NCI-H1105 (cell line): ENCODE measurements at places on chromosomes 2 and 18.

GRCh38 chr2:237723602-237724001 lies 75.0 kb upstream of the RBM44 start:
- DNase-seq, result no peak

DNA sequence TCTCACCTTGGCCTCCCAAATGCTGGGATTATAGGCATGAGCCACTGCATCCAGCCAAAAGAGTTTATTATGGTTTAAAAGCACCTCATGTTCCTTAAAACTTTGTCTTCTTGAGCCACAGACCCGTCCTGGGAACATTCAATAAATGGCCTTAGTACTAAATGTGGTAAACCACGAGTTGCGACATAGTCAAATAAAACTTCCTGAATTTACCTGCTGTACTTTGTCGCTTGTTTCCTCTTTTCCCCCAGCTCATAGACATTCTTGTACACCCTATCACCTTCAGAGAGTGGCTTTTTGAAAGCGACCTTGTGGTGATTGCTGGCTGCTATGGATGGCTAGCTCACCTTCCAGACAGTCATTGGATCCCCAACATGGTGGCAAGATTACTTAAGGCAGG lies 310.4 kb downstream of the LRRTM1 start:
- no peak for DNase-seq

DNA sequence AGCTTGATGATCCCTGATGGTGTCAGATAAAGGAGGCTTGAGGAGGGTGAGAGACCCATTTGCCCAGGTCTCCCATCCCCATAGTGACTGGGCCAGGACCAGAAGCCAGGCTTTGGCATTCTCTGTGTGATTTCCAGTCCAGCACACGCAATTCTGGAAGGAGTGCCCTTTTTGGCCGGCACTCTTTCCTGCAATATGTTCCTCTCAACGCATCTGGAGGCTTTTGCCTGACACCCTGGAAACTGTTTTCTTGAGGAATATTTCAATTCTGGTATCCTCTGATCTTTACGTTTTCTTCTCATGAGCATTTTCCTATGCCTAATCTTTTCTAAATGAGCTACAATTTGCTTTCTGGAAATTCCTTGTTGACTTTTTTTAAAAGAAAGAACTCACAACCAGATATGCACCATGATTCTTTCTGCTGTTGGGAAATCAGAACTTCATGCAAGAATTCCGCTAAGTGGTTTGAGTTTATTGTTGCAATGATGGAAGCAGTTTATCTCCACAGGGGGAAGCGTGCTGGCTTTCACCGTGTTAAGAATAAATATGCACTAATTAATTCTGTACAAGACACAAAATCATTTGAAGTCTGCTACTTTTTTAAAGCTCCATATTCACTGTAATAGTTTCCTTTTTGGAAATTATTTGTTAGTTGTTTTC lies 143.7 kb downstream of the NAPG start:
- no peak for DNase-seq

DNA sequence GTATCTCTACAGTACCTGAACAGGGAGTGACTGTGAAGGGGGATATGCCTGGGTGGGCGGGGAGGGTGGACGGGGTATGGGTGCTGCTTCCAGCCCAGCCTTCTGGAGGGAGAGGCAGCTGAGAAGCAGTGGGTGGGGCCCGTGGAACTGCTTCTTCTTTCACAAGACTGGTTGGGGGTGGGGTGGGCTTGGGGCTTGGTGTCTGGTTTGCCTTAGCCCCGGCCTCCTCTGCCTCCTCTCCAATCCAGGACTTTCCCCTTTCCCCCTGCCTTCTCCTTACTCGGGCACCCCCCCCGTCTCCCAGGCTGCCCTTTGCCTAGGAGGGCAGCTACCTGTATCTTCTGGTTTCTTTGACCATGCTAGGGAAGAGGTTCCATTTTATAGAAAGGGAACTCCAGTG lies 233.4 kb downstream of the DYSF start:
- no peak for DNase-seq

GRCh38 chr2:165002638-165003037 lies 47.3 kb upstream of the SLC38A11 start:
- DNase-seq, result no peak

- DNase-seq, result no peak
Observed at GRCh38 chr2:124836416-124836815, 811.3 kb downstream of the CNTNAP5 start.

DNA sequence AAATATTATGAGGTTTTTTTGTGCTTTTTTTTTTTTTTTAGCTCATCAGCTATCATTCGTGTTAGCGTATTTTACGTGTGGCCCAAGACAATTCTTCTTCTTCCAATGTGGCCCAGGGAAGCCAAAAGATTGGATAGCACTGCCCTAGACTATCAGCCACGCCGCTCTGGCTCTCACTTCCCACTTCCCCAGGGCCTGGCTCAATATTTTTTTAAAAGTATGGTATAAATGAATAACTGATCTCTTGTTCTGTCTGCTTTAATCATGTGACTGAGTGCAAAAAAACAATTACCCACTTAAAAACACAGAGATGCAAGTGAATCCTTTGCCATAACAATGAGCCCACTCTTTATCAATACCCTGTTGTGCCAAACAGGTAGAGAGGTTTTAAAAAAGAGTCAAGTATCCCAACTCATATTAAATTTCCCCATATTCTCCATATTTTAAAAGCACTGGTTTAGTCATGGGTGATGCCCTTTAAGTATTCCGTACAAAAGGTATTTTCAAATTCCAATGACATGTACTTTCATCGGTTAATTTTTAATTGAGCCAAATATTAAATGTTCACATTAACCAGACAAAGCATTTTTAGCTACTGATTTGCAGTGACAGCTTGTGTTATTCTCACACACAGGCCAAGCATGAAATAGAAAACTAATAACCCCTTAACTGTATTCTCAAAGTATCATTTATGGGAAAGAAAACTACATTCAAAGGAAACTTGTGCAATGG lies 12.6 kb downstream of the BCL2 start:
- no peak for DNase-seq

DNA sequence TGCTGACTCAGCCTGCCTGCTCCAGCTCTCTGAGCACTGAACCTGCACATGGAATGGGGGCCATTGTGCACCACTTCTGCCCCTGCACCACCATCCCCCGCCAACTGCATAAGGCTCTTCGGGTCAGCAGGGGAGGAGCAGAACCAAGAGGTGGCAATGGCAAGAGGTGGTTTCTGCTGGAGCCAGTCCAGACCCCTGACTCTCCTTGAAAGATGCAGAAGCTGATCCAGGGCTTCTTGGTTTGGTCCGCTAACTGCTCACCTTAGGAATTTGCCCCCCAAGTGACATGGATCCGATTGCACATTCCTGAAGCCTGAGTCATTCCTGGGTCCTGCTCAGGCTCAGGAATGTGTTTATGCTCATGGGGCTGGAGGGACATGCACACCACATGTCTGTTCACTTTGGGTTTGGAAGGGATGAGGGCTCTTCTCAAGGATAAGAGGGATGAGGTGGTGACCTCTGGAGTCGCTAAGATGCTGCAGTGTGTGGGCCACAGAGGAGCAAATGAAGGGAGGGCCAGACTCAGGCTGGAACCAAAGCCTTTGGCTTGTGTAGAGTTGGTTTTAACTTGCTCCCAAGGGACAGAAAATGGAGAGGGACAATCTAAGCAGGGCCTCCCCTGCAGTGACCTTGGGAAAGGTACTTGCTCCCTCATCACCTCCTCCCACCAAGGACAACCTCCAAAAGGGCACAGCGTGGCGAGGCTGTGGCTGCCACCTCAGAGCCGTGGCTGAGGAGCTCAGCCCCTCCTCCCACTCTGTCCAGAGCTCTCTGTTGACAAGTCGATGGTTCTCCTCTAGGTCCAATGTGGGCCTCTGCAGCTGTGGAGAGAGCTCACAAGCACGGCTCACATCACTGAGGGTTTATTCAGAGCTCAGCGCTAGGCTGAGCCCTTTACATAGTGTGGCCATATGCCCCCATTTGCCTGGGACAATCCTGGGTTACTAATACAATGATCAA lies 66.2 kb downstream of the HS1BP3 start:
- no peak for DNase-seq

DNA sequence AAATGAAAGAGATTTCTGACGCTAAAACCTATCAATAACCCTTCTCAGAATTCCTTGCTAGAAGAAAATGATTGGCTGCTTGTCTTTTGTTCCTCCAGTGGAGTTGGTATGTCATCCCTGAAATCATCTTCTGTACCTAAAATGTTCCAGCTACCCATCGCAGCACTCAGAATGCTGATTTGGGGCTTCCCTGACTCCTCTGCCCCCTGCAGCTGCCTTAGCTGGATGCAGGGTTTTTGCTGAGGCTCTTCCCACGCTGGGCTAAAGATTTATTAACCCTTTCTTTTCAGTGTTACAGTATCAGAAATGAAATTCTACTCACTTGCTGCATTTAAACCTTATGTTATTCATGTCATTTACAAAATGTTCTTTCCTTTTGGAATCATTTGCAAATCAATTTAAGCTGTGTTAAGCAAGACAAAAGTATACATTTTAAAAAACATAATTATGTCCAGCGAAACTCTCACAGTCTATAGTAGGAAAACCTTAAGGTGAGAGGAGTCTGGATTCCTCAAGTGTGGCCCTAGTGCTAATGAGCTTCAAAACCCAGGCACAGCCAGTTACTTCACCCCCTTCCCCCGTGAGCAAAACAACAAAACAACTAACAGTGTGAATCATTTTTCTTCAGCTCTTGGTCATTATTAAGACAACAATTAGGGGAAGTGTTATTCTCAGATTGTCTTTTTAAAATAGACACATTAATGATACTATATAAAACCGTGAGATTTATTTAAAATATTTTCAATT lies 32.8 kb downstream of the PKP4 start:
- DNase-seq, result no peak

DNA sequence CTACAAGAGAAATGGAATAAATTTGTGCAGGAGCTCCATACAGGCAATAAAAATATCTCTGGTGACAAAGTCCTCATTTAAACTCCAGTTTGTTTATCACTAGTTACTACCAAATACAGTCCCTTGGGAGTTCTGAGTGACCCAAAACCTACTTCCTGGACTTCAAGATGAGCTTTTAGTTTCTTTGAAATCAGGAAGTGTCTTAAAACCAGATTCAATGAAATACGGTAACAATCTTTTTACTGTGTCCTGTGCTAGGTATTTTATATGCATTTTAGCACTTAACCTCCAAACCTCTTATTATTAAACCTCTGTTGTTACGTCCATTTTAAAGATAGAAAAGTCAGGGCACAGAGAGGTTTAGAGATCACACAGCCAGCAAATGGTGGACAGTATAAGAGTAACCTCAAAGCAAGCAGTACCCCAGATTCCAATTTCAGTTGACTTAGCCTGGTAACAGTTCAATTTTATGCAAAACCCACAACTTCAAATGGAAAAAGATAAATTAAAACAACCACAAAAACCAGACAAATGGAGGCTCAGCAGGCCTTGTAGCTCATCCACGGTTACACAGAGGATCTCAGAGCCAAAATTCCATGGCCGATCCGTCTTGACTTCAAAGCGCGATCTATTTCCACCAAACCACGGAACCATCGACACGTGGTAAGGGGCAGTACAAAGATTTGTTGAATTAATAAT lies 1.3 kb upstream of the KCMF1 start:
- DNase-seq, result no peak

- no peak for DNase-seq
Observed at GRCh38 chr2:29293830-29294438, 178.7 kb downstream of the CLIP4 start.

GRCh38 chr2:133680343-133681049 lies 112.2 kb upstream of the NCKAP5 start:
- no peak for DNase-seq

DNA sequence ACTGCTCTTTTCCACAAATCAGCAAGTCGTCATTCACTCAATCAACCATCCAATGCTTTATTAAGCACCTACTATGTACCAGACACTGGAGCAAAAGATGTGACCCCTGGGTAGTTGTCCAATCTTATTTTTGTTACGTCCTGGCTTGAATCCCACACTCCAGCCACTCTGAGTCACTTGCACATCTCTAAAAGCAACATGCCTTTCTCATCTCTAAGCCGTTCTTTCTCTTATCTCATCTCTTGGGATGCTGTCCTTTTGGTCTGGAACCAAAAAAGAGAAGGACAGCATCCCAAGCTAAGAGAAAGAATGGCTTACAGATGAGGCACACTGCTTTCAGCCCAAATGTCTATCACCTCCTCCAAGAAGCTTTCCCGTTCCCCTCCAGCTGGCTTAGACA lies 58.8 kb downstream of the RNF152 start:
- no peak for DNase-seq

DNA sequence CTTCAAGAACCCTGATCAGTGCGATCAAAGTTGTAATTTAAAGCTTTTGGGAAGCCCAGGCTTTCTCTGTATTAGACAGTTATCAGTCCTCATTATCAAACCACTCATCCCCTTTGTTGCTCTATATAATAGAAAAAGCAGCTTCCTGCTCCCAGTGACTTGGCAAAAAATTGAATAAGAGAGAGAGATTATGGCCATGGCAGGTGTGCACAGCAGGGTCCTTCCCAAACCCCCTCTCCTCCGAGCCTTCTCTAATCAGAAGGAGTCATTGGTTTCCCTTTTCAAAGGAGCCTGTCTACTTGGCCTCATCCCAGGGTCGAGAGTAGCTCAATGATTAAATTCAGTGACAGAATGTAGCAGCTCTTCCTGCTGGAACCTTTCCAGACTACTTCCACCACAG lies 81.5 kb downstream of the SEMA4F start:
- peak; percentile 75 for DNase-seq

DNA sequence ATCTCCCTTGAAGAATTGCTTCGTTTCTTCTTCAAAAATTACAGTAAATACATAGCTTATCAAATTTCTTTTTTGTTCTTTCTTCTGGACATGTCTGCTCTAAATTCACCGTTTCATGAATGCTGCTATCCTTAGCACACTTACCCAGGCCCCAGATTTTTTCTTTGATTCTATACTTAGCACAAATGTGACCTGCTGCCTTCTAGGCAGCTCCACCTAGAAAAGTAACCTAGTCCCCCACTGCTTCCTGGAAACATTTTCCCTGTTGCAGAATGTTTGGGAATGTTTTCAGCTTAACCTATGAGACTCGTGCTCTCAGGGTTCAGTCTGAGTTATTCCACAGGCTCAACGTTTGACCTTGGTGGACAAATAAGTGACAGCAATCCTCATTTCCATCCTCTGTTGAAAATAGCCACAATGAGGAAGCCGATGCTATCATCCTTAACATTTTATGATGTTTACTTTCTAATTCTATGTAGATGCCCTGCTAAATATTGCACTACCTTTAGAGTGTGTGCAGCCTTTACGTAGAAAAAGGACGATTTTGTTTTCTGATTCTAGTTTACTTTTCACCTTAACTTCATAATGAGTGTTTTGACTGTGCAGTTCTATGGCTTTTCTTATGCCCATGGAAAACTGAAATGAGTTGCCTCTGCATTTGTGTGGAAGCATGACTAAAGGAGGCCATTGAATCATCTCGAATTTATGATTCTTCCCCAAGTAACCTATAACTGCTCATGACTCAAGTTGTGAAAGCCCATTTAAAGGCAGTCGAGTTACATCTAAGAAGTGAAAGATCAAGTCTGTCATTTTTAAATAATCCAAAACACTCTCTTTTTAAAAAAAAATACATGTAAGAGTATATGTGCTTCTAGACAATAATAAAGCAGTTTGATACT lies 47.7 kb downstream of the TMEM182 start:
- DNase-seq, result no peak

- no peak for DNase-seq
Observed at GRCh38 chr2:30894498-30895119, 87.4 kb upstream of the CAPN13 start.

GRCh38 chr2:182904844-182905243 lies 38.4 kb upstream of the FRZB start:
- DNase-seq, result no peak

- DNase-seq, result no peak
Observed at GRCh38 chr2:6657136-6657535, 208.6 kb downstream of the CMPK2 start.

- no peak for DNase-seq
Observed at GRCh38 chr2:98503481-98504105, 58.9 kb downstream of the INPP4A start.
